ENCODE measurements at places on chromosomes 3 and 15.

DNA sequence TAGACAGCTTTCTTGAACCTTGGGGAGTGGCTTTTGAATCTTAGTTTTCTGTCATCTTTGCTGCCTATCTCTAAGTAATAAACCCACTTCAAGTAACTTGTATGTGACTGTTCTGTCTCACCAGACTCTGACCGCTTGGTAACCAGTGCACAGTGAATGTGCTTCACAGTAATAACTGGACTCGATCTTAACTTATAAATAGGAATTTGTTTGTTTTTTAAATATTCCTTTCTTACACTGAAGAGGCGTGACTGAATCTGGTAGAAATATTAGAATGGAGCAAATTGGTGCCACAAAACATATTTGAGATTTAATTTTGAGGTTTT is 318.0 kb downstream of the GBE1 start:
- DNase-seq, result no peak

GRCh38 chr3:126351086-126351770 is 6.0 kb downstream of the KLF15 start:
- DNase-seq, result no peak

- DNase-seq, result no peak
Measured at GRCh38 chr3:111314181-111314873, 227.7 kb upstream of the CD96 start.

- DNase-seq, result no peak
Measured at GRCh38 chr15:68385240-68385561, 46.8 kb downstream of the ITGA11 start.

- no peak for DNase-seq
Measured at GRCh38 chr3:127691974-127692373, 19.2 kb downstream of the ABTB1 start.

DNA sequence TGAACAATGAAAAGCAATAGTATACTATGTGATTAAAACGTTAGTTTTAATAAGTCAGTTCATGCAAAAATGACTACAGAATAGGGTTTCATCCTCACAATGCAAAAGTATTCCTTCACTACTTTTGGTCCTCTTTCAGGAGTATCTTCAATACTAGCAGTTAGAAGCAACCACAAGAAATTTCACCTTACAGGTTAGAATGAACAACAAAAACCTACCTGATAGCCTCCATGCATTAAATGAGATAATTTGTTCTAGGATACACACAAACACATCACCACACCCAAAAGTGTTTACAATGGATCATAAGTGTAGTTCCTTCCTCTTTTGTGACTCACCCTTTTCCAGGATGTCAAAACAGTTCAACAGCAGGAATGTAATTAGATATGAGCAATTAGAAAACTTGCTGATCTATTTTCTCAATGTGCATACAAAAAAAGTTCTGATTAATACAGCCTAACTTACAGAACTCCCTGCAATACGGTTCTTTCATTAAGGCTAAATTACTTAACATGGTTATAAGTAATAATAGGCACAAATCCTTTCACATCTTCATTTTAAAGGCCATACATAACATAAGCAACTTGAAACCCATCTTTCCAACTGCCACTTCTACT is 21.6 kb downstream of the UACA start:
- peak; percentile 63 for DNase-seq

DNA sequence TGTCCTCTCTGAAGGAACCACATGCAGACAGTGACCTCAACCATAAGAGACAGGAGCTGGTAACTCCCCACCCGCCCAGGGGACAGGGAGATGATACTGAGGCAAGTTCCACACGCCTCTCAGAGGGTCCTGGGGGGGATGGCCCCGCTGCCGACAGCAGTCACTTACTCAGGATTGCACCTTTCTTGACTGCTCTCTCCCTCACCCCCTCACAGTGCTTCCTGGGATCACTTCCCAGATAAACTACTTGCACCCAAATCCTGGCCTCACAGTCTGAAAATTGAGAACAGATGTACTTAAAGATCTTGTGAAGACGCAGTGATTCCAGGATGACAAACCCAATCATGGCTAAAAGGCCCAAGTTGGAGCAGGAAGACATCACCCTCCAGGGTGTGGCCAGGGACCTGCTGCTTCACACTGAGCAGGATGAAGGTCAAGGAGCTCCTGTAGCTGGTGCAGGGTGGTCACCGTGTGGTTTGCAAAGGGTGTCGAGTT is 207.6 kb downstream of the ADAMTS17 start:
- DNase-seq, result no peak

DNA sequence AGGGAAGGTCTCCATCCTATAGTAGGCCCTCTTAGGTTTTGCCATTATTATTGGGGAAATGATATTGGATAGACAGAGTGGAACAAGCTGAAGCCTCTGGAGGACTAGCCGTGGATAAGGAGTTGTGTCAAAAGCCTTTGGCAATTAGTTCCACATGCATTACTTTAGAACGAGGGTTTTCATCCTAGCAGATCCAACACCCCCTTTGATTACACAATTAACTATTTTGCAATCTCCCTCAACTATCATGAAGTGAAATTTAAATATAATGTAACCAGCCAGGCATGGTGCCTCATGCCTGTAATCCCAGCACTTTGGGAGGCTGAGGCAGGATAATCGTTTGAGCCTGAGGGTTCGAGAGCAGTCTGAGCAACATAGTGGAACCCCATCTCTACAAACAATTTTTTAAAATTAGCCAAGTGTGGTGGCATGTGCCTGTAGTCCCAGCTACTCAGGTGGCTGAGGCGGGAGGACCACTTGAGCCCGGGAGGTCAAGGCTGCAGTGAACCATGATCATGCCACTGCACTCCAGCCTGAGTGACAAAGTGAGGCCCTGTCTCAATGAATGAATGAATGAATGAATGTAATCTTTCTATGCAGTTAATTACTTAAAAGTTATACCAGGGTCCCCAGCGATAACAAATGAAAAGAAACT is 56.8 kb downstream of the PXYLP1 start:
- peak; percentile 63 for DNase-seq

DNA sequence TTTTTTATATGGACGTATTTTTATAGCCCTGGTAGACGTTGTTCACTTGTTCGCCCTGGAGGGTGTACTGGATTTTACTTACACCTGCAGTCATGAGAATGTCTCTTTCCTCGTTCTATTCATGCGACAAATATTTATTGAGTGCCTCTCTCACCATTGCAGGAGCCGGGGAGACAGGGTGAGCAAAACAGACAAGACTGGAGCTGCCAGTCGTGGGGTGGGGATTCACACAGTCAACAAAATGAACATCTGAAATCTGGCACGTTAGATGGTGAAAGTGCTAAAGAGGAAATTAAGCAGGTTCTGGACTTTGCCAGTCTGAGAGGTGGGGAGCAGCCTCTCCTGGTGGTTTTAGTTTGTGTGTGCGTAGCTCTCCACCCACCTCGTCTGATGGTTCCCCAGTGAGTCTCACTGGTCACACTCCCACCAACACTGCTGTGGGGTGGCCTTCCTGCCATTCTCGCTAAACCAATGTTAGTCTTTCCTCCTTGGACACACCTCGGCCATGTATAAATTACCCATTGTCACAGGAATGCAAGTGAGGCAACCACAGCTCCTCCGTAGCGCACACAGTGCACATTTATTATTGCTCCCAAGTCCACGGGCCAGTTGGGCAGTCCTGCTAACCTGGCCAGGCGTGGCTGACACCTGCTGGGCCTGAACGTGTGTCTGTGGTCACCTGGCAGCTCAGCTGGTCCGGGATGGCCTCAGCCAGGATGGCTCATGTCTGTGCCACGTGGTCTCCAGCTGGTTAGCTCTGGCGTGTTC is 31.5 kb downstream of the FBLN2 start:
- no peak for DNase-seq

- no peak for DNase-seq
Measured at GRCh38 chr3:126109146-126109879, 25.4 kb upstream of the SLC41A3 start.

DNA sequence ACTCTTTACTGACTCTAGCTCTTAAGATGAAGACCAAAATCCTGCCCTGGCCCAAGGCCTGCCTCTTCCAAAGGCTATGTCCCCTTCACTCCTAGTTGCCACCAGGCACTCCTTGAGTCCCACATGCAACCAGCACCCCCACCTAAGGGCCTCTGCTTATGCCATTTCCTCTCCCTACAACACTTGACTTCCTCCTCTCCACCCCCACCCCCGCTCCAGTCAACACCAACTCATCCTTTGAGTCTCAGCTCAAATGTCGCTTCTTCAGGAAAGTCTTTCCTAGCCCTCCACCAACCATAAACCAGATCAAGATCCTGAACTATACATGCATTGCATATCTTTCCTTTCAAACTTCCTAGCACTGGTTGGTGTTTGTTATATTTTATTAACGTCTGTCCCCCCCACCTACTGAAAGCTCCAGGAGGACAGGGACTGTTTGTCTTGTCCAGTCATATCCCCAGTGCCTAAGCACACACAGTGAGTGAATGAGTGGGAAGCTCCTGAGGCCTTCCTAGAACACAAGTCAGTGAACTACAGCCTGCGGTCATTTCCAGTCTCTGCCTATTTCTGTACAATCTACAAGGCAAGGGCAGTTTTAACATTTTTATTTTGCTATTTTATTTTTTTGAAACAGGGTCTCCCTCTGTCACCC is 7.3 kb downstream of the TBC1D2B start:
- DNase-seq, result peak; percentile 87

GRCh38 chr15:93020976-93021772 is 67.8 kb downstream of the RGMA start:
- no peak for DNase-seq

- peak; percentile 47 for DNase-seq
Measured at GRCh38 chr3:139629033-139629432, 48.7 kb downstream of the NMNAT3 start.

DNA sequence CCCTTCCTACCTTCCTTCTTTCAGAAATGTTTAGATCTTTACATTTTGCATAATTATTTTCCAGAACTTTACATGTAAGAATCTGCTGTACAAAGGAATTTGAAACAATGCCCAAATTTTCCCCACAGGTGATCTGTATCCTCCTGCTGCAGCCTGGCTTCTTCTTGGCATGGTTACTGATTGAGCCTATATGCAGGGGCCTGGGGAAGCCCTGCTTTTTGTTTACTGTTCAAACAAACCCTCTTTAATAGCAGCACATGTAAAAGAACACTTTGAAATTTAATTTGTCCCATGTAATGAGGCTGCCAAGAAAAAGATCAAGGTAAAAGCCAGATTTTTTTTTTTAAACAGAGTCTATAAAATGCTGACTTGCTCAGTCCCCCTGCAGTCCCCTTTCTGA is 432.2 kb downstream of the TUSC7 start:
- DNase-seq, result no peak

- no peak for DNase-seq
Measured at GRCh38 chr3:46970391-46971091, 6.0 kb downstream of the CCDC12 start.

All from suppressor macrophage treated with lipopolysaccharide for 1 hour (primary cell).